ENCODE measurements at places on chromosomes 2 and 18.

- no peak for DNase-seq
Measured at GRCh38 chr2:36701918-36702317, 5.4 kb downstream of the VIT start.

GRCh38 chr2:42108852-42109251, 60.3 kb upstream of the EML4 start:
- no peak for DNase-seq

- DNase-seq: no peak
Measured at GRCh38 chr2:30978854-30979253, 159.4 kb downstream of the GALNT14 start.

- no peak for DNase-seq
Measured at GRCh38 chr2:45675263-45675812, 23.9 kb downstream of the PRKCE start.

DNA sequence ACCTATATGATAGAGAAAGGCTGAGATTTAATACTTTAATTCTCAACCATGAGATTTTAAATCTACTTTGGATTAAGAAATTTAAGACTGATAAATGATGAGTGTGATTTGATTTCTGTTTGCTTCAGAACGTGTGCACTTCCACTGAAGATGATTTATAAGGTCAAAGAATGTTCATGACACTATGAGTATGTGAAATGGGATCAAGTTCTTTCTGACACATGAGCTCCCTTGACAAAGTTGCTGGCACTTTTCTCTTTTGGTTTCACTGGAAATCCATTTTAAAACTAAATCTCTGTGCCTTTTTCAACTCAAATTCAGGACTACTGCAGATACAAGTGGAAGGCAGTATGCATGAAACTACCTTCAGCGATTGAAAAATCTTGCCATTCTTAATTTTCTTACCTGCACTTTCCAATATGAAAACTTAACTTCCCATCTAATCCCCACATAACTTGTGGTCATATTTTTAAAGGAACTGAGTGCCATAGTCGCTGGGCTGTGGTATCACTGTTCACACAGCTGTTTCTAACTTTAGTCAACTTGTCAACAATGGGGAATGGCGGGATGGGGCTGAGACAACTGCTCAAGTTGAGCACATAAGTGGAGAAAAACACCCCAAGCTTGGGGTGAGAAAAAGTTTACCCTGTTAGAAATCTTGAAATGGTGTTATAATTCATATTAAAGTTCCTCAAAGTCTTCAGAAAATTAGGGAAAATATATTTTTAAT, 51.8 kb upstream of the TTN start:
- DNase-seq: no peak
